ENCODE measurements at places on chromosomes 2 and 18.

DNA sequence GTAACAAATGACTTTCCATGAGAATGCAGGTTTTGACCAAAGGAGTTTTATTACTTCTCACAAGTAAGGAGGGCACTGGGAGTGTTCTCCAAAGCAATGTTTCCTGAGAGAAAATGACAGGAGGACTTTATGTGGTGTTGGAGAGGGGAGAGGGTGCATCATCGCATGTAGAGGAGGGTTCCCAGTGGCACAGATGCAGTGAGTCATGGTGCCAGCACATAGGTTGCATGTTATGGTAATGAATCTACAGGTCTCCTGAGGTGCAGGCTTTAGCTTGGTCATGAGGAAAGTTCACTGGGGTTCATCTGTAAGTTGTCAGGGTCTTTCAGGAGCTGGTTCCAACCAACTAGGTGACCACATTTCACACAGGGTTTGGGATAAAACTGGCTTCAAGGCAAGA lies 30.4 kb downstream of the NAT8 start:
- DNase-seq: no peak

- DNase-seq: no peak
Measured at GRCh38 chr2:172726172-172726735, 9.4 kb upstream of the RAPGEF4 start.

DNA sequence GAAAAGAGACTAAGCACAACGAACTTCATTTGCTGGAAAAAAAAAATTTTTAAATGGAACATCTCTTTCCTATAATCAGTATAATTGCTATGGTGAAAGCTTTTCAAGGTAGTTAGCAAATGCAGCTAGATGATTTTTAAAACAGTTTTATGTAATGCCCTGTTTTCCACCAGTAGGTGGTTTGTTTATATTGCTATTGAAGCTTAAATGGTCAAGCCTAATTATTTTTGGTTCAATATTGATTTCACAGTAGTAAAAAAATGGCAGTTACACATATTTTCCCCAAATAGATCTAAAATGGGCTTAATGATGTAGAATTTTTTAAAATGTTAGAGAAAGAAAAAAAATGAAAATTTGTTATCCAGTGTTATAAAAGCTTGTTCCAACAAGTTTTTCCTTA lies 70.2 kb downstream of the CDH19 start:
- no peak for DNase-seq

GRCh38 chr18:75408554-75409506 lies 18.7 kb downstream of the SMIM21 start:
- DNase-seq: peak; percentile 56

- no peak for DNase-seq
Measured at GRCh38 chr2:191582355-191582754, 95.6 kb upstream of the NABP1 start.

- no peak for DNase-seq
Measured at GRCh38 chr2:235859651-235860050, 308.5 kb downstream of the GBX2 start.

DNA sequence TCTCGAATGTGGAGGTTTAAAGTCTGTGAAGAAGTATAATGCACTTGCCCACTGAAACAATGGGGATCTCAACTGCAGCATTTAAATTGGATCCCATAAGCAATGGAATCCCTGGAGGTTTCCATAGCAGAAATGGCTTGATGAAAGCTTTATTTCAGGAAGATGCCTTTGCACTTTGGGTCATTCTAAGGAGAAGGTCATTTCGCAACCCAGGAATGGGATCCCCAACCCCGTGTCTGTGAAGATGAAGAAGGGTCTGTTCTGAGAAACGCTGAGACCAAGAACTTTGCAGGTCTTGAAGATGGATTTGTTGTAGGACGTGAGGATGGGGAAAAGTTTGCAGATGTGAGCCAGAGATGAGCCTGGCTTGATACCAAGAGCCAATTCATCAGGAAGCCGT lies 1.8 kb upstream of the KCNG3 start:
- no peak for DNase-seq

GRCh38 chr2:177906041-177906718 lies 166.4 kb downstream of the PDE11A start:
- DNase-seq: peak; percentile 66

DNA sequence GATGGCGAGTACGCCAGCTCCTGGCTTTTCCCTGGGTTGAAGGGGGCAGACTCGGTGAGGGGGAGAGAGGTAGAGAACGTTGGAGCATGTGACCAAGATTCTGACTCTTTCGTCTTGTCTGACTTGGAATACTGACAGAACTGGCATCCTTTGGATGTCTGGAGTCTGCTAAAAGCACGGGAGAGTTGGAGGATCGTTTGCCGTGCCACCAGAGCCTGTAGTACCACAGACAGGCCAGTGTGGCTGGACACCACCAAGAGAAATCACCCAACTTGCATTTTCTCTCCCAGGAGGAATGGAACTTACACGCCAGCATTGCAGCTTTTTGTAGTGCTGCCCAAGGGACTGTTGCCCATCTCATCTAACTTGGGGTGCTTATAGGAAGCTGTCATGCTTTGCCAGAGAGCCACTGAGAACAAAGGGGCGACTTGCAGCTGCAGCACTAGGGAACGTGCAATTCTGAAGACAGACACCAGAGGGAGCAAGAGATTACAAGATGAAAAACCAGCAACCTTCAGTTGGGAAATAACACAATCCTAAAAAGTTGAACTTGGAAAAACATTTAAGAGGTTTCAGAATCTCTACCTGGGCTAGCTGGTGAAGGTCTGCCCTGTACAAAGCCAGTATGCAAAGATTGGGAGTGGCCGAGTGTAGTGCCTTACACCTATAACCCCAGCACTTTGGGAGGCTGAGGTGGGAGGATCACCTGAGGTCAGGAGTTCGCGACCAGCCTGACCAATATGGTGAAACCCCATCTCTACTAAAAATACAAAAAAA lies 24.1 kb downstream of the PSMG2 start:
- DNase-seq: peak; percentile 85

- no peak for DNase-seq
Measured at GRCh38 chr2:105309147-105309545, 20.4 kb downstream of the TGFBRAP1 start.

DNA sequence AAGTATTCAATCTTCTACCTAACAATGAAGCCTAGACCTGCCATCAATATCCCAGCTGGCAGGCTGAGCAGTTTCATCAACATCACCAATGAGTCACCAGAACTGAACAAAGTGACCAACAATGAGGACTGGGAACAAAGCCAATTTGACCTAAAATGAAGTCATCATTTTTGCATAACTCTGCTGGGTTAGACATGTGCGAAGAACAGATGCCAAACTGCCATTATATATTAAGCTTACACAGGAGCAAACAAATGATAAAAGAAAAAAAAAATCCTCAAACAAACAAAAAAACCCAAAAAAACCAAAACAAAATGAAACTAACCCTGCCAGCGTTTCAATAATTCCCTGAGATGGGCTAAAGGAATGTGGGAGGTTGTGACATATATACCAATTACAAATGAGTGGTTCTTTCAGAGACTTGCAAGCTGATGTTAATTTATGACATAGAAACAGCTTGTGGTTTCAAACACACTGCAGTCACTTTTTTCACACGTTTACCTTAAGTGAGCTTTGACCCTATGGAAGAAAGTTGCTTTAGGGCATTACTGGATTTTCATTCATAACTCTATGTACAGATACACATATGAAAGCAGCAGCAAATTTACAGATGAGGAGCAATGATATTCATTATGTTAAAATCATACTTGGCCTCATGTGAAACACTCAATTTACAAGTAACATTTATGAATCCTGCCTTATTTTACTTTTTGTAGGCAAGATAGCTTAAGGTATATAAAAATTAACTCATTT lies 56.9 kb upstream of the CCDC141 start:
- DNase-seq: no peak

DNA sequence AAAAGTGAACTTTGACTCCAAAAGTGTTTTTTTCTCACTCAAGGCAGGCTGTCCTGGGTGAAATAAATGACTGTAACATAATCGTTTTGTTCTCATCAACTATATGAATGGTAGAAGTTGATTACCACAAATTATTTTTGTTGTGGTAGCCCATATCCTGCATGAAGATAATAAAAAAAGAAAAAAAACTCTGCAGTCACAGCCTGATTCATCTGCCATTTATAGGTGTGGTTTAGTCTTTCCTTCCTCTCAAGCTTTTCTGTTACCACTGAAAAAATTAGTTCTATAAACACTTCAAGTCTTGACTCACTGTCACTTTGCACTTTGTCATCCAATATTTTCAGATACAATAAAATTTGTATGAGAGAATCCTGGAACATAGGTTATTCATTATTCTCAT lies 522.0 kb downstream of the PLCL1 start:
- DNase-seq: no peak

GRCh38 chr2:6580982-6581381 lies 284.7 kb downstream of the CMPK2 start:
- DNase-seq: no peak

GRCh38 chr2:69830045-69830905 lies 815 bp downstream of the GMCL1 start:
- DNase-seq: no peak

DNA sequence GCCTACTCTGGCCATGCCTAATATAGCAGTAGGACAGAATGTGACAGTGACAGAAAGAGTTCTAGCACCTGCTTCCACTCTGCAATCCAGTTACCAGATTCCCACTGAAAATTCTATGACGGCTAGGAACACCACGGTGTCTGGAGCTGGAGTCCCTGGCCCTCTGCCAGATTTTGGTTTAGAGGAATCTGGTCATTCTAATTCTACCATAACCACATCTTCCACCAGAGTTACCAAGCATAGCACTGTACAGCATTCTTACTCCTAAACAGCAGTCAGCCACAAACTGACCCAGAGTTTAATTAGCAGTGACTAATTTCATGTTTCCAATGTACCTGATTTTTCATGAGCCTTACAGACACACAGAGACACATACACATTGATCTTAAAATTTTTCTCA lies 45.2 kb upstream of the TTR start:
- DNase-seq: no peak

GRCh38 chr2:185144159-185144919 lies 546.0 kb downstream of the ZNF804A start:
- DNase-seq: no peak

GRCh38 chr2:172434821-172435605 lies 7.6 kb downstream of the ITGA6 start:
- no peak for DNase-seq

- no peak for DNase-seq
Measured at GRCh38 chr2:7016601-7017211, 99.5 kb downstream of the RNF144A start.

DNA sequence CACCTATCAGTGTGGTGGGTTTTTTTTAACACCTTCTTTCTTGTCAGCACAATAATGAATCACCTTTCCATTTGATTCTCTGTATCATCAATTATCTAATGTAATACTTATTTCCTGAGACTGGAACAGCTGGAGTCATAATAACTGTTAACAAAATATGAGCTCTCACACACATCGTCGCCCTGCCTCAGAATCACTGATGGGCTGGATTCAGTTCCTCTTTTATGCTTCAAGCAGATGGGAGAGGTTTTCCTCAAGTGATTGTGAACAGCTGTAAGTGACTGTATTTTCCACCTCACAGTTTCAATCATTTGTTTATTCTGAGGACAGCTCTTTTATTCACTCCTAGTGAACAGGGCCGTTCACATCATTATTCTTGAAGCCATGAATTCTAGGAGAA lies 330.2 kb downstream of the DSC3 start:
- no peak for DNase-seq
